ENCODE measurements at places on chromosomes 6 and 20. TPM values are rescaled to one million over a fixed set of nuclear protein-coding genes. Genes with fewer than 3 reads are reported as not detected.

TP53INP2 gene
- 4.3 TPM for total RNA-seq

PI3 gene
- total RNA-seq = not detected

FAM209B gene
- 1.5 TPM for total RNA-seq

GRCh38 chr6:25005010-25005409, 69.2 kb upstream of the RIPOR2 start:
- H3K4me3 ChIP-seq = peak overlapping the region; percentile 58
- peak overlapping the region; percentile 95 for H3K27ac ChIP-seq
- no peaks in the 10 kb centered on the region for H3K27me3 ChIP-seq
- DNase-seq = no peak
- H3K36me3 ChIP-seq = no peaks in the 10 kb centered on the region

DNA sequence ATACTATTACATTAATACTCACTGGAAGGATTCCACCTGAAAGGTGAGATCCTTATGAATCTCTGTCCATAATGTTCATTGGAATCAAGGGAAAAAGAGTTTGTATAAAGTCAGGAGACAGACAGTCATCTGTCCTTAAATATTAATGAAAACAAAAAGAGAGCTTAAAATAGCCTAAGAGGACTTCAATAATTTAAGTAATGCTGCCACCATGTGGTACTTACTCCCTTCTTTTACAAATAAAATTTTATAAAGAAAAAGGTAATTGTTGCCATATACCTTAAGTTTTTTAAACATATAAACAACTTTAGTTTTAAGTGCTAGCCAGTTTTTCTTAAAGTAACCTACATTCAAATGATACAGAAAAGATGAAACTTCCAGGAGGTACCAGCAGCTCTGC, 5.1 kb downstream of the BLOC1S5 start:
- H3K27me3 ChIP-seq = no peaks in the 10 kb centered on the region
- DNase-seq = no peak
- H3K27ac ChIP-seq = no peak overlapping the region
- H3K4me3 ChIP-seq = no peak overlapping the region

DNA sequence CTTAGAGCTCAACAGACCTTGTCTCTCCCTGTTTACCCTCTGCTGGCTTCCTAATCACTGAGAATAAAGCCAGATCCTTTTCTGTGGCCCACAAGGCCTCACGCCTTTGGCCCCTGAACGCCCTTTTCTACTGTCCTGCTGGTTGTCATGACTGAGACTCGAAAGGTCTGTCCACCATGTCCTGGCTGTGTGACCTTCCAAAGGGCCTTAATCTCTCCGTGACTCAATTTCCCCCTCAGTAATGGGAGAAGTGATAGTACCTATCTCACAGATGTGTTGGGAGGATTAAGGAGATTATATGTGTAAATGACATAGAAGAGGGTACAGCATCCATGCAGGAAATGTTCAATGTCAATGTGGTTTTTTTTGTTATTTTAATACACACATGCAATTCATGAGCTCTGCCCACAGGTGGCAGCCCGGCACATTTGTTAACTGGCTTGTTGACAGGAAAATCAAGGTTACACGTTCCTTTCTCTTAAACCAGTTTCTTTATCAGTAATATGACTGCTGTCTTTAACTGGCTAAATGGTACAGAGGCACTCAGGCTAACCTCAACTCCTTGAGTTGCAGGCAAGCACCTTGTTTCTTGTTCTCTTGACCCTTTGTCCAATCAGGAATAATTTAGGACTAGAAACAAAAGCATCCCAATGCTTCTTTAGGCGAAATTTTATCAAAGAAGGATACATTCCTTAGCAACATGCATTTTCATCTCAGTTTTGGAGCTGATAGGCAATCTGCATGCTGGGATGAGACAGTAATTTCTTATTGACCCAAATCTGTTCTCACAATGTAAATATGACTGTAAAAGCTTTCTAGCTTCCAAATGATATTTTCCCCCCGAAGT, 16.6 kb downstream of the SLC22A1 start:
- no peak overlapping the region for H3K4me3 ChIP-seq
- no peaks in the 10 kb centered on the region for H3K27me3 ChIP-seq
- no peak overlapping the region for H3K27ac ChIP-seq
- peaks cover 4% of the 10 kb centered on the region for H3K36me3 ChIP-seq
- DNase-seq = no peak
- H3K4me1 ChIP-seq = peaks cover 16% of the 10 kb centered on the region

DNA sequence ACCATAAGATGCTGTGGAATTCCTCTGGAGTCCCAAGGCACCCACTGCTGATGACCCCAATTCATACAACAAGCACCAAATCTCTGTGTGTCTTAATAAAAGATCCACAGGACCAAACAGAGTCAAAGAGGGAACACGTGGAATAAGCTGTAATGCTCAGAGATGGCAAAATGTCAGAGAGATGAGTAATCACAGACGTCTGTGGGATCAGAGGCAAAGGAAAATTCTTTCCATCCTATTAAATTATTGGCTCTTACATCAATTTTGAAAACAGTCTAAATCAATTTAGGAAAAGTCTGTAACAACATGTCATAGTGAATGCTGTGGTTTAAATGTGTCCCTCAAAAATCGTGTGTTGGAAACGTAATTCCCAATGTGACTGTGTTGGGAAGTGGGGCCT, 17.5 kb upstream of the SAMD3 start:
- no peak overlapping the region for H3K4me3 ChIP-seq
- no peak for DNase-seq
- no peak overlapping the region for H3K27ac ChIP-seq
- no peaks in the 10 kb centered on the region for H3K36me3 ChIP-seq
- H3K4me1 ChIP-seq = no peaks in the 10 kb centered on the region
- H3K27me3 ChIP-seq = no peaks in the 10 kb centered on the region

DNA sequence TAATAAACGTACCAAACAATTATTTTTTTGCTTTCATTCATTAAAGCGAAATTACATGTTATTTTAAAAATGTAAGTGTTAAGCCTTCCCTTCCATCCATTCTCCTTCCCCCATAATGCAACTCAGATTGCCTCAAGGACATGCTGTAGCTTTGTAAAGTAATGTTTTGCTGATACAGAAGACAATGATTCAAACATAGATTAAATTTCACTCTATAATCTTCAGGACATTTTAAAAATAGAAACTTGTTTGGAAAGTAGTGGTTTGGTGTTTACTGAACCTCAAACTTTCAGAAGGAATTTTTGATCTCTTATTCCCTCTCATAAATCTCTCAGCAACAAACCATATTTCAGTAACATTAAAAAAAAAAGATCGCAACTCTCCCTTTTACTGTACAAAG, 350.9 kb upstream of the HSF2 start:
- no peak overlapping the region for H3K27ac ChIP-seq
- DNase-seq = no peak
- H3K36me3 ChIP-seq = no peaks in the 10 kb centered on the region
- H3K4me1 ChIP-seq = no peaks in the 10 kb centered on the region
- no peak overlapping the region for H3K4me3 ChIP-seq

DNA sequence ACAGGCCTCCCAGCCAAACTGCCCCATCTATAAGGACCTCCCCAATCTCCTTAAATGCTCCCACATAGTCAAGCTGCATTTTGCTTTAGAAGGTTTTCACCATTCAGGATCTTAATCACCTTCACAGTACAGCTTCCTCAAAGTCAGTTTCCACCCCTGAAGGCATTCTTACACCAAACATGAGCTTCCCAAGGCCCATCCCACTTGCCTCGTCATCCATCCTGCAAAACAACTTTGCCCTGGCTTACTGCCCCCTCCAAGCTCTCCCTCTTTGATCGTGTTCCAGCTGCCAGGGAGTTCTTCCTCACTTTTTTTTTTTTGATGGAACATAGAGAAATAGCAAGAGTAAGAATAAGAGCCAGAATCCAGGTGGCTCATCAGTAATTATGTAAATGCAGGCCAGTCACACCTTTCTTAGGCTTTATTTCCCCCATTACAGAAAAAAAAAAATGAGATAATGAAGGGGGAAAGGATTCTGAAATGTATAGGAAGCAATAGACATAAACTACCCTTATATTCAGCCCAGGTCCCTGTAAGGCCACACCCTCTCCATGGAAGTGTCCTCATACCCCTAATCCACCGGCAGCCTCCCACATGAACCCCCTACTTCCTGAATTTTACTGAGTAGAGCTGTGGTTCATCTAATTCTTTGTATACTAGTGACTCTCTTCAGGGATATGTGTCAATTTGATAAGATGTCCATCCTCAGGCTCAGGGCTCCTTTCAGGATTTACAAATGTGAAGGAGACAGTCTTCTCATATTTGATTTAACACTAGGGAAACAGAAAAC, 12.7 kb downstream of the TRIM27 start:
- H3K4me3 ChIP-seq = no peak overlapping the region
- no peak for DNase-seq

DNA sequence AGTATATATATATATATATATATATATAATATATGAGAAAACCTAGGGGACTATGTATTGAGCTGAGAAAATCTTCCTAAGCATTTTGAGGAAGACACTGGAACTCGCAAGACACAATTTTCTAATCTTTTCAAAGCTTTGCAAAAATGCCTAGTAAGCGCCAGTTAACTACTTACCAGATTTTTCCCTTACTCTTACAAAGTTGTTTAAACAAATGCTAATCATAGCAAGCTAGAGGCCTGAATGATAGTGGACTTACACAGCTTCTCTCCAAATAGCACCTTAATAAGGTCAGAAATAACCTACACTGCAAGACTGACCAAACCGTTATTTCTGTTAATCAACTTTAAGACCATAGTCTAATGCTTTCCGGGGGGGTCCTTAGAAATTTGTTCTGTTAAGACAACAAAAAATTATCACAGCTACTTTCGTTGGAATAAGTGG, 56.1 kb upstream of the HFE start:
- peak overlapping the region; percentile 99 for H3K27ac ChIP-seq
- H3K27me3 ChIP-seq = no peaks in the 10 kb centered on the region
- H3K4me1 ChIP-seq = peaks cover 74% of the 10 kb centered on the region
- no peak for DNase-seq

DNA sequence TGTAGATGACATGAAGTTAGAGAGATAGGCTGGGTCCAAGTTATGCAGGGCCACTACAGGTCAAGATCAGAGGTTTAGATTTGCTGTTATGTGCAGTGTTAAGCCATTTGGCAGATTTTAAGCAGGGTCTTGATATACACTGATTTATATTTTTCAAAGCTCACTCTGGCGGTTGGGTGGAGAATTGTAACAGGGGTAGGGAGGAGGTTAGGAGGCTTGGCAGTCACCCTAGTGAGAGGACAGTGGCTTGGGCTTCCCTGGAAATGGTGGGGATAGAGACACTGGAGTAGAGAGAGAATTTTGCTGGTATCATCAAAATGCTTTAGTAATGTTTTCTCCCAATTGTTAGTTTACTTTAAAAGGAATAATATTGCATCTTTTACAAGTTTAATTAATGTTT, 149.5 kb upstream of the SUPT3H start:
- no peaks in the 10 kb centered on the region for H3K27me3 ChIP-seq
- H3K4me1 ChIP-seq = peaks cover 15% of the 10 kb centered on the region
- no peaks in the 10 kb centered on the region for H3K36me3 ChIP-seq
- H3K4me3 ChIP-seq = no peak overlapping the region
- DNase-seq = no peak

DNA sequence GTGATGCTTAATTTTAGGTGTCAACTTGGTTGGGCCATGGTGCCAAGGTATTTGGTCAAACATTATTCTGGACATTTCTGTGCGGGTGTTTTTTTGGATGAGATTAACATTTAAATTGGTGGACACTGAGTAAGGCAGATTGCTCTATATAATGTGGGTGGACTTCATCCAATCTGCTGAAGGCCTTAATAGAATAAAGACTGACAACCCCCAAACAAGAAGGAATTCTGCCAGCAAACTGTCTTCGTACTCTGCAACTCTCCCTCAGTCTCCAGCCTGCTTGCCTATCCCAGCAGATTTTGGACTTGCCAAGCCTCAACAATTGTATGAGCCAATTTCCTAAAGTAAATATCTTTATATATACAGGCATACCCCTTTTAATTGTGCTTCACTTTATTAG, 850.1 kb downstream of the TBC1D32 start:
- no peaks in the 10 kb centered on the region for H3K27me3 ChIP-seq
- H3K36me3 ChIP-seq = peaks cover 7% of the 10 kb centered on the region
- no peaks in the 10 kb centered on the region for H3K4me1 ChIP-seq
- H3K27ac ChIP-seq = no peak overlapping the region

- no peaks in the 10 kb centered on the region for H3K4me1 ChIP-seq
- H3K27ac ChIP-seq = no peak overlapping the region
- DNase-seq = no peak
- H3K27me3 ChIP-seq = no peaks in the 10 kb centered on the region
- H3K36me3 ChIP-seq = no peaks in the 10 kb centered on the region
- no peak overlapping the region for H3K4me3 ChIP-seq
Observed at GRCh38 chr20:50655311-50655880, 35.9 kb downstream of the RIPOR3 start.

All from natural killer cell treated with Interleukin-12 subunit alpha and Interleukin-12 subunit beta and Interleukin-15 and Interleukin-18, amount 100 ng/mL, for 72 hours (primary cell).